ENCODE measurements at places on chromosomes 4 and X.

DNA sequence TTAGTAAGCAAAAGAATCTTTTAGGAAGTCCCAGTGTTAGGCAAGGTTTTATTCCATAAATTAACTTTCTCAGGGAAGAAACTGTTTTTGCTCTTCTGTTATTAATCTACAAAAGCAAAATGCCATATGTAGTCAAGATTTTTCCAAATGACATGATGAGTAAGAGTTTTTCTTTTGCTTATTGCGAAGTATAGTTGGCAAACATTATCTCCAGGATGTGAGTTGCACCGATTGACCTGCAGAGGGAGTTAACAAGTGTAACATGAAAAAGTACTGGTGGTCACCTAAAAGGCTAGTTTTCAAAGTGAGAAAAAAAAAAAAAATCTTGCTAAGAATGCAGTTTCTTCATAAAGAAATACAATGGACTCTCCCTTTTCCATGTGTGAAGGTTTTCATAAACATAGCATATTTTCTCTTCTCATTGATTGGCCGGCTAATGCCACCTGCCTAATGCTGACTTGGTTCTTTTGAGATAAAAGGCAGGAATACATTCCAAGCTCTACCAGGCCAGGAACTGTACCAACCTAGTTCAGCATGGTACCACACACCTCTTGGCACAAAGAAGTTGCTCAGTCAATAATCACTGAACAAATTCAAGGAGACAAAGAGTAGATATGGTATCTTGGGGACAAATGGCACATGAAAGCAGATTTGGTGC is 100.2 kb downstream of the LNX1 start:
- DNase-seq = no peak

DNA sequence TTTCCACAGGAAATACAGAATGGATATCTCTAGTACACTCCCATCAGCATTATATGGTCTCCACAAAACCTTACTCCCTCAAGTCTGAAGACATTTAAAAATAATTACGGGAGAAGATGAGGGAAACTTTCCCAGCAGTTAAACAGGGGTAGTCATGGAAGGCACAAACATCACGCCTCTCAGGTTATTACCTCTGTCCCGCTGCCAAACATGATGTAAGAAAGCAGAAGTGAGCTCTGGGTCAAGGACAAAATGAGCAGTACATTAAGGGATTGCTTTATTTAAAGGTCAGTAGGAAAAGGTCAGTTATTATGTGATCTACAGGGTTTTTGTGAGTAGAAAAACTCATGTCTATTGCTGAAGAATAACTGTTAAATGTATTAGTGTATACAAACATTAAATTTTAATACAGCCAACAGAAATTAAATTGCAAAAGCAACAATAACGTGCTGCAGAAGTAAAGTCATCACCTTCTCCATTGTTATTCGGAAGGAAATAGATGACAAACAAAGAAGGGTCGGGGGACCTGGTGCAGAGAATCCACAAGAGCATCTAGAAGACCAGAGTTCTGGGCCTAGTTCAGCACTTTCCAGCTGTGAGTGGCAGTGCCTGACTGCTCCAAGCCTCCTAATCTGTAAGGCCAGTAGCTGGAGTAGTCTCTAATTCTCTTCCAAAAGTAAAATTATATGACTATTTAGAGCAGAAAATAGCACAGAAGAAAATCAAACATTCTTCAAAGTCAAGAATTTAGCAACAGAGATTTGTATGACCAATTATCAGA is 171.2 kb downstream of the PPP3CA start:
- no peak for DNase-seq

- no peak for DNase-seq
Measured at GRCh38 chrX:22660756-22661155, 339.0 kb upstream of the DDX53 start.

- DNase-seq = no peak
Measured at GRCh38 chr4:98528882-98529281, 129.5 kb downstream of the TSPAN5 start.

- DNase-seq = peak; percentile 18
Measured at GRCh38 chrX:116417214-116417613, 19.2 kb upstream of the SLC6A14 start.

DNA sequence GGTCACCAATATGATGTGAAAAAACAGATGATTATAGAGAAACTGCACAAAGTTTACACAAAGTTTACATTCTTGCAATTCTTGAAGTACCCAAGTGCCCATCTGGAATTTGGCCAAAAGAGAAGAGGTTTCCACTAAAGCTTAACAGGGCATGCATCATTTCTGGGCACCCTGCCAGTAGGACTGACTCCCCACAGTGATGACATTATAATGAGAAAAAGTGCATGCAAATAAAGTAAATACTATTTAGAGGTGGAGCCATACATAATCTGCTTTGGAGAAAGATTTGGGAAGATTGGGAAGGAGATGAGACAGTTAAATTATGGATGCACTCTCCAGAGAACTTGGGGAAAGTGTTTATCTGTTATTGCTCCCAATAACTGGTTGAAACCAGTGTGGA is 93.7 kb upstream of the TRPC3 start:
- no peak for DNase-seq

DNA sequence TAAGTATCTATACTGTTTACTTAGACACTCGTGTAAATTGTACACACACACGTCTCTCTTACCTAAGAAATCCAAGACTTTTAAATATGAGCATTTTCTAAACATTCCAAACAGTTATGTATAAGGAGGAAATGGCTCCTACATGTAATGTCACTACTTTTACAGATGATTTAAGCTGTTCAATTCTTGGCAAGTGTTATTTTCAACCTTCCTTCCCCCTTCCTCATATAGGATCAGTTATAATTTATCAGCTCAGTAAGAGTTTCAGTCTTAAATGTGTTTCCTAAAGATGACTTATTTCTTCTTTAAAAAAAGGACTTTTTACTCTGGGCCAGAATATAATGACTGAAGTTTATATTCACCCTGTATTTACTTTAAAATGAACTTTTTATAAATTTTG is 601.1 kb downstream of the ANKRD50 start:
- no peak for DNase-seq

GRCh38 chr4:156377036-156377710 is 423.5 kb upstream of the CTSO start:
- DNase-seq = no peak

GRCh38 chr4:45566896-45567603 is 556.8 kb downstream of the GABRG1 start:
- no peak for DNase-seq

GRCh38 chr4:109655396-109655795 is 47.8 kb downstream of the CASP6 start:
- DNase-seq = no peak

GRCh38 chr4:676871-677235 is 2.5 kb downstream of the MYL5 start:
- DNase-seq = no peak

- DNase-seq = no peak
Measured at GRCh38 chrX:100948557-100948956, 19.8 kb upstream of the XKRX start.

DNA sequence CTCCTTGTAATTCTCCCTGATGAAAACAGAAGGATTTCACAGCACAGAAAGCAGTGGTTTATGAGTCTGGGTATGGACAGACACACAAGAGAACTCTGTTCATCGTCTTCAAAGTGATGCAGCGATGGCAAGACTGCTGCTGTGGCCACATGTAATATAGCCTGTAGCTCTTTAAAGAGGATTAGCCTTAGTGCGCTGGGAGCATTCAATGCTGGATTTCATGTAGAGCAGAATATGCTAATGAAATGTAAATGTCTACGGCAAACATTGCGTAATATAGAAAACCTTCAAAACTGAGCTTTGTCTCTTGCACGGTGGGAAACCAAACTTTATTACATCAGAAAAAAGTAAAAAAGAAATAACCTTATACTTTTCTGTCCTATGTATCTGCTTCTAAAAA is 42.9 kb downstream of the ALPK1 start:
- no peak for DNase-seq
